ENCODE measurements at places on chromosomes 3 and 15.

- no peak for DNase-seq
These were observed 350.9 kb downstream of the ZIC1 start for GRCh38 chr3:147760085-147760484.

DNA sequence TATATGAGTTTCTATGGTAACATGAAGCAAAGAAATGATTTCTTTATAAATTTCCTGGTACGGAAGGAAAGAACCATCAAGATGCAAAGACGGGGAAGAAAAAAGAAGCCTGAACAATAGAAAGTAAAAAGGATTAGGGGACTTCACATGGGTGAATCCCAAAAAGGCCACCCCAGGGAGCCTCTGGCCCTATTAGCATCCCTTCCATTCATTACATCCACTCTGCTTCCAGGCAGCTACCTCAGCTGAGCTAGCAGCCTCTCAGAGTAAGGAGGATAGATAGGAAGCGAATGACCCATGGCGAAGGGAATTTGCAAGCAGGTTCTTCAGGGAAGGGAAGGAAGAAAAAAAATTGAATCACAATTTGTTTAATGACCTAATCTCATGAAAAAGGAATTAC is 81.6 kb downstream of the GABRB3 start:
- no peak for DNase-seq

DNA sequence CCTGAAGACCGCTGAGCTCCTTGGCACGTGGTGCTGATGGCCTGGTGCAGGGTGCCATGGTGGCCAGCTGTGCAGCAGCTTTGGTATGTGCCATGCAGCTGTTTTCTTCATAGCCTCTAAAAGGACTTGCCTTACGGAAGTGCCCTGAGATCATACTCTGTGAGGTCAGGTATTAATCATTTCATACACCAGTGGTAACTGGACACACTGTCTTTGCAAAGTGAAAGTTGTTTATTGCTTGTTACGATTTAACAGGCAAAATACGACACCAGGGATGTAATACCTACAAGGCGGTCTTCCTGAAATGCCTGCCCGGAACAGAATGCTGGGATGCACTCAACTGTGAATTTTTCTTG is 184.6 kb downstream of the ATP10A start:
- no peak for DNase-seq

DNA sequence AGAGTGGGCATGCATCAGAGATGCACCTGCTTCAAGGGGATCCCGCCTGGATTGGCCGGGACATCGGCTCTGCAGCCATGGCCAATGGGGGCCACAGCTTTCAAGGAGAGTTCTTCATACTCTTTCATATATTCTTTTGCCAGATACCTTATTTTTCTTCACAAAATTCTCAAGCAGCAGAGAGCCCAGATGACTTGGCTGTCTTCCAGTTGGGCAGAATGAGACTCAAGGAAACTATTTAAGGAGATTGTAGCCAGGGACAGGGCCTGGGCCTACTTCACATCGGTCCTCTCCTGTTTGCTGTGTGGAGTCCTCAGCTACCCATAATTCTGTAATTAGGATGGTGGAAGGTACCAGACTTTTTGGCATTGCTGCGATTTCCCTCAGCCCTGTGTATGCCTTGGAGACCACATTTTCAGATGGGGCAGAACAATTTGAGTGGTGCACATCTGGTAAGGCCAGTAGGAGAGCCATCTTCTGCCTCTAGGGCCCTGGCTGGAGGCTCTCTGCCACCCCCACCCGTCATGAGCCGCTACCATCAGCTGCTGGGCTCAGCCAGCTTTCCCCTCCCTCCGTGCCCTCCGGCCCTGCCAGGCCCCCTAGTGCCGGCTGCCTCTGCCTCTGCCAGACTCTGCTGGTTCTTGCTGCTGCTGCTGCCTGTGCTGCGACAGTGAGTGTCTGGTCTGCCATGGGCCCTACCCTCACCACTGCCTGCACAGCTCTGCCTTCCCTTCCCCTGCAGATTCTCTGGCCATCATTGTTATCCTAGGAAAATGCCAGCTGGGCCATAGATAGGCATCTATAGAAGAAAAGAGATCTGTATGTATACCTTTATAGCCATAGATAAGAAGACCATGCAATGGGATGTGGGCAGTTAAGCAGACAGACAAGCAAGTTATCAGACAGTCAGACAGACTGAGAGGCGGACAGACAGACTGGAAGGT is 6.7 kb downstream of the PLIN1 start:
- no peak for DNase-seq

- no peak for DNase-seq
These were observed 210.5 kb downstream of the GABRB3 start for GRCh38 chr15:26562336-26562735.

GRCh38 chr15:78715930-78716329 is 74.9 kb upstream of the CHRNB4 start:
- no peak for DNase-seq

GRCh38 chr3:177426106-177426877 is 229.0 kb upstream of the TBL1XR1 start:
- no peak for DNase-seq

DNA sequence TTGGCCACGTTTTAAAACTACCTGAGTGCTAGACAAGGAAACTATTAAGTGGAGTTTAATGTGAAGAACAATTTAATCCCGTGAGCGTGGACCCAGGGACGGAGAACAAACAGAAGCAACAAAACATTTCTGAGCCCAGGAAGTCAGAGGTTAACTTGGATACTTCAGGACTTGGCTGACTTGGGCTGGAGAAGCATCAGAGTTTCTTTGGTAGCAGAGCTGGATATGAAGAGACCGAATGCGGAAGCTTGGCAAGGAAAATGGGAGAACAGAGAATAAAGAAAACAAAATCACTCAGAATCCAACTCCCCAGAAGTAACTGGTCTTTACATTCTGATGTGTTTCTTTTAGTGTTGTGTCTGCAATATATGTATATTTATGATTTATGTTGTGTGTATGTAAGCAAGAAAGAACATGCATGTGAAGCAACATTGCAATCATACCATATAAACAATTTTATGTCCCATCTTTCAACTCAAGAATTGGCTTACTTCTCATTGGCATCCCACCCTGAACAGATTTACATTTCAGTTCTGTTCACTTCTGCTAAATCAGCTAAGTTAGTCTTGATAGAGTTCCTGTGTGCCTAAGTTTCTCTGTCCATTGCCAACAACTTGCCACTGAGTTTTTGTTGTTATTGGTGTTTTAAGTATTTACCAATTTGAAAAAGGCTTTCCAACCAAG is 17.2 kb upstream of the PLOD2 start:
- no peak for DNase-seq

- DNase-seq, result no peak
These were observed 5.1 kb downstream of the ACAA1 start for GRCh38 chr3:38131621-38132369.

DNA sequence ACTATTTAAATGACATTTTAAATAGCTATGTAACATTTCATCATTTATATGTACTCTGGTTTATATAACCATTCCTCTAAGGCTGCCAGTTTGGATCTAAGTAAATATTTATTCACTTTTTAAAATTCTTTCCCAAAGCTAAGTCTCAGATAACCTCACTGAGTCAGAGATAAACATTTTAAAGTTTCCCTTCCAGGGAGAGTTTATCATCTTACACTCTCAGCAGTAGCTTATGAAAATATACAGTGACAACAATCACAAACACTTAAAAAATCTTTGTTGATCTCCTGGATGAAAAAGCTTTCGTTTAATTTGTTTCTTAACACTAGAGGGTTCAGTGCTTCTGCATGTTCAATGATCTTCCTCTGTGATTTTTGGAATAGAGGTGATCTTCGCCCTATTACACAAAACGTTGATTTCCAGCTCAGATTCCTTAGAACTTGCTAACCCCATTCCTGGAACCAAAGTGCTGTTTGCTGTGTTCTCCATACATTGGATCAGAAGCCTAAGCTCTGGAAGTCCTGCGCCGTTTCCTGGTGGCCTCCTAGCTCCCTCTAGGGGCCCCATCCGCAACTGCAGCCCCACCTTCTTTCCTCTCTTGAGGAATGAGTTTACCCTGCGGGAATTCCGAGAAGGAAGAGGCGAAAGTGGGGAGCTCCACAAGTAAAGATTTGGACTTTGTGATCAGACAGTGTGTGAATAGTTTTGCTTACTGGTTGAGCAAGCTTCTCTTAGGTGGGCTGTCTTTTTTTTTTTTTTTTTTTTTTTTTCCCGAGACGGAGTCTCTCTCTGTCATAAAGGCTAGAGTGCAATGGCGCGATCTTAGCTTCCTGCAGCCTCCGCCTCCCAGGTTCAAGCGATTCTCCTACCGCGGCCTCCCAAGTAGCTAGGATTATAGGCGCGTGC is 29.3 kb upstream of the SACM1L start:
- no peak for DNase-seq

- no peak for DNase-seq
These were observed 51.9 kb upstream of the PFN2 start for GRCh38 chr3:150022381-150023238.

DNA sequence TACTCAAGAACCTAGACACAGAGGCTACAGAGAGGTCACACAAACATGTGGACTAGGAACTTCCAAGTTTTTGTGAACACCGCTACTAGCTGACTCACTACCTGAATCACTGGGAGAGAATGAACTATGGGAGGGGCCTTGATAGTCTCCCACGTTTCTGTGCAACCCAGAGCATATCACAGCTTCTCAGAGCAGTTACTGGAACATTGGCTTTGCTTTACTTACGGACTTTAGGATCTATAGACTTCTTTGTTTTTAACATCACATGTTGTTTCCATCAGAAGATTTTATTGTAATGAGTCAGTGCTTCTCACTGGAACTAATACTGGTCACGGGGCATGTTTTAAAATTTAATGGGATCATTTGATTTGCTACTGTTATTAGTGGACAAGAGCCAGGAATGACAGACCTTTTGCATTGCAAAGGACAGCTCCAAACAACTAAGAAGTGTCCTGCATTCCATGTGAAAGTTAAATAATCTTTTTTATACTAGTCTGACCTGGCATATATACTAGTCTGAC is 35.6 kb downstream of the RTP4 start:
- DNase-seq, result no peak

DNA sequence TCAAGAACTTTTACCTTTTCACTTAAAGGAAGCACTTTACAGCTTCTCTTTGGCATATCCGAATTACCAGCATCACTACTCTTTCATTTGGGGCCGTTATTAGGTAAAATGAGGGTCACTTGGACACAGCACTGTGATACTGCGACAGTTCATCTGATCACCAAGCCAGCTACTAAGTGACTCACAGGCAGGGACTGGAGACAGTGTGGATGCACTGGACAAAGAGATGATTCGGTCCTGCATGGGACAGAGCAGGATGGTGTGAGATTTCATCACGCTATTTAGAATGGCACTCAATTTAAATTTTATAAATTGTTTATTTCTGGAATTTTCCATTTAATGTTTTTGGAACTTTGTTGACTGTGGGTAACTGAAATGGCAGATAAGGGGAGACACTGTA is 166.9 kb upstream of the IL12A start:
- no peak for DNase-seq

DNA sequence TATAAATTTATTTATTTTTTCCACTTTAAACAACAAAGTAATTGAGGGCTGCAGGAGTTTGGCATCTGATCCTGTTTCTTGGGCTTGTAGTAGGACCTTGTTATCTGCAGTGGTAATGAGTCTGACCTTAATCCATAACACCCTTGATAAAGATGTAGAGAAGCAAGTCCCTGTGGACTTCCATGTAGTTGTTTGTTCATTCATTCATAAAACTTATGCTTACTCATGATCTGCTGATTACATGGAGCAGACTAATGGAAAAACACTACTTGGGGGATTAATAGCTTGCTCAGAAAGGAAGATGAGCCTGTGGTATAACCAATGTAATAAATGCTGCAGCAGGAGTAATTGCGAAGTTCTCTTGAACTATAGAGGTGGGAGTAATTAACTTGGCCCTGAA is 271.5 kb upstream of the TBL1XR1 start:
- DNase-seq, result no peak

GRCh38 chr3:190586631-190587011 is 72.7 kb downstream of the IL1RAP start:
- no peak for DNase-seq

DNA sequence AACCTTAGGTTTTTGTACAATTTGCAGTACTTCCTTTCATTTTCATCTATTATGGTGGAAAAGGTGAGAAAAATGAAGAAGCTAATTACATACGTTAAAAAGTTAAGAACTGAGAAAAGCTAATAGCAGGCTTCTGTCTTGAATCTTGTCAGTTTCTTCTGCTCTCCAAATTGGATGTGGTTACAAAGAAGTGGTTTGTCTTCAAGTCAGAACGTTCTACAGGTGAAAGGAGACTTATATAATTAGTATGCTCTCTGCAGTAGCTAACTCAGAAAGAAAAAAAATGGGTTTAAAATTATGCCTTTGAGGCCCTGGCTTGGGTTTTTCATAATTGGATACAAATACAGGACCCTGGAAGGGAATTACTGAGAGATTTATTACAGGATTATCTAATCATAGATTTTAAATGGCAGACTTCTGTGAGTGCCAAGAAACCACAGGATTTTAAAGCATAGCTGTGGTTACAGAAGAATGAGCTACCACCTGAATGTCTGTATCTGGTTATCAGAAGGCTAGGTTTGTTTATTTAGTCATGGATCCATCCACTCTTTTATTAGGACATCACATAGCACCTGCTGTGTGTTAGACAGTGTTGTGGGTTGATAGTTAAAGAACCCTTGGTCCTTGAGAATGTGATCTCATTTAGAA is 528.1 kb upstream of the MCTP2 start:
- DNase-seq, result no peak

- DNase-seq, result no peak
These were observed 70.9 kb downstream of the DCUN1D1 start for GRCh38 chr3:182909318-182910040.

DNA sequence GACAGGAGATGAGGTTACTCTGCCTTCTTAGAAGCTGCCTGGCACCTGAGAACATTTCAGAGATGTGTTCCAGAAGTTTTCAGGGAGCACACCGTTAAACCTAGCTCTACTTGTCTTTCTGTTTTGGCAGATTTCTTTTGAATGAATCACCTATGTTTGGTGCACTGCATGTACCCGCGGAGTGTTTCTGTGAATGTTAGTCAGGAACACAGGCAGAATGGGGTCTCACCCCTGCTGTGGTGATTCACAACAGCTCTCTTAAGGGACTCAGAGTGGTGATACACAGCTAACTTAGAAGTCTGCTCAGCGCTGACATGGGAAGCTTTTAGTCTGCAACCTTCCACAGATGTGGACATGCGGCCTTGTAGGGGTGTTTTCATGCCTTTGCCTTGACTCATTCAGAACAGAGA is 24.0 kb downstream of the TSEN2 start:
- no peak for DNase-seq

DNA sequence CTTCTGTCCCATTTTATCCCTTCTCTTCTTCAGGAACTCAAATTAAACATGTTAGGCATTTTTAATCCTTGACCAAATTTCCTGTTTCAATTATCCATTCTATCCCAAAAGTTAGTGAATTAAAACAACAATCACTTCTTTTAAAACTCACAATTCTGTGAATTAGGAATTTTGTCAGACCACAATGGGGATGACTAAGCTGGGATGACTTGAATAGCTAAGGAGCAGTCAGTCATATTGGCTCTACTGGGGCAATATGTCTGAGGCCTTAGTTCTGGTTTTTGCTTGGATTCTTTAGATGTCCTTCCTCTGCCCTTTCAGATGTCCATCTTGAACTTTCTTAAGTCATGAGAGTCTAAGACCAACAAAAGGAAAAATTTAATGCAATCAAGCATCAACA is 178.2 kb upstream of the TGFBR2 start:
- DNase-seq, result no peak
